ENCODE measurements at places on chromosomes 1 and 21. TPM values are rescaled to one million over a fixed set of nuclear protein-coding genes. Genes with fewer than 3 reads are reported as not detected.

GBP5 gene
- polyA plus RNA-seq = 0.17 TPM

SMIM34 gene
- not detected for polyA plus RNA-seq

XPR1 gene
- 18.7 TPM for polyA plus RNA-seq

DPT gene
- polyA plus RNA-seq = not detected

S100A5 gene
- polyA plus RNA-seq = not detected

CYP4Z1 gene
- polyA plus RNA-seq = not detected

REN gene
- polyA plus RNA-seq = 0.31 TPM

C1QTNF12 gene
- polyA plus RNA-seq = 1.4 TPM

C1orf226 gene
- 7.8 TPM for polyA plus RNA-seq

TESK2 gene
- 8.2 TPM for polyA plus RNA-seq

TRIM46 gene
- 11.0 TPM for polyA plus RNA-seq

TMEM200B gene
- 0.78 TPM for polyA plus RNA-seq

ZSWIM5 gene
- 7.7 TPM for polyA plus RNA-seq

LCE6A gene
- not detected for polyA plus RNA-seq

DNALI1 gene
- polyA plus RNA-seq = 57.5 TPM

NES gene
- 12.7 TPM for polyA plus RNA-seq

LEPROT gene
- polyA plus RNA-seq = 24.0 TPM

LYPD8 gene
- polyA plus RNA-seq = 1.1 TPM

GUCA2A gene
- polyA plus RNA-seq = not detected

LRRC42 gene
- polyA plus RNA-seq = 42.9 TPM

SLC50A1 gene
- 27.2 TPM for polyA plus RNA-seq

PLPPR5 gene
- polyA plus RNA-seq = 0.58 TPM

Data from brain (organoid and tissue), 16 donors.